Activated CD8-positive, alpha-beta T cell treated with anti-CD3 and anti-CD28 coated beads for 36 hours (primary cell): ENCODE measurements at places on chromosomes 1 and 21.

DNA sequence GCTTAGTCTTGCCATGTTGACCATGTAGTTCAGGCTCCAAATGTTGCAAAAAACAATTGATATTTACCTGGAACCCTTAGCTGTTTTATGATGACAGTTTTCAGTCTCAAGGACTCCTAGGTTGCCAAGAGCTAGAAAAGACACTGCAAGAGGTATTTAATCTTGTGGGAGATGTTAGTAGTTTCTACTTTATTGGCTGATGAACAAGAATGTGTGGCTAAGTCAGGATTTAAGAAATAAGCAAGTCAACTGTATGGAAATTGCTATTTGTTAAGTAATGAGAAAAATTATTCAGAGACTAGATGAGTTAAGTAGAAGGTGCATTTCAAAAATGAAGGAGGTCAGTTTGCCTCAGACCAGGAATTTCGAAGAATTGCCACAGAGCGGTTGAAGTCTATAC is 639.7 kb upstream of the USP24 start:
- DNase-seq = no peak

DNA sequence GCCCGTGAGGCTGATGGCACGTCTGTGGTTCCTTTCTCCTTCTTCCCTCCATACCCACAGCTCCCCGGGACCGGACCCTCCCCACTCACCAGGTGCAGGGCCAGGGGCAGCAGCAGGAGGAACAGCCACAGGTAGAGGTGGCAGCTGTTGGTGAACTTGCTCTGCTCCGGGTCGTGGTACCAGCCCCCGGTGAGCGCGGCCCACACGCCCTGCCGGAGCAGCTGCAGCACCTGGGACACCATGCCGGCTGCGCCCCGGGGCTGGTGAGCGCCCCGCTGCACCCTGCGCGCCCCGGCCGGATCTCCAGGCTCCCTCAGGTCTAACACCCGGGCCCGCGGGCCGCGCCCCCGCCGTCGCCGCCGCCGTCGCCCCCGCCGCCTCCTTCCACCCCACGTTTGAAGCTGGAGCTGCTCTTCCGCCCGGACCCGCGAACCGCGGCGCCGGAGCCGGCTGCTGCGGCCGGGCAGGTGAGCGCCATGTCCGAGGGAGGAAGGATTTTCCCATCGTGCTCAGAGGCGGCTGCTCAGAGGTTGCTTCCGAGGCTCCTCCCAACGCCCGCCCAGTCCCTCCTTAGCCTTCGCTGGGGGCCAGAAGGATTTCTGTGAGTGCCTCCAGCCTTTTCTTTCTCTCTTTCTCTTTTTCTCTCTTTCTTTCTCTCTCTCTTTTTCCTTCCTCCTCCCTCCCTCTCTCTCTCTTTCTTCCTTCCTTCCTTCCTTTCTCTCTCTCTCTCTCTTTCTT is at the start of gene PCNX2:
TSS of gene PCNX2 (minus strand) at position 489 of the 738 bp plus-strand sequence. CDS start at position 242, 247 bp downstream.
- peak; percentile 79 for DNase-seq

DNA sequence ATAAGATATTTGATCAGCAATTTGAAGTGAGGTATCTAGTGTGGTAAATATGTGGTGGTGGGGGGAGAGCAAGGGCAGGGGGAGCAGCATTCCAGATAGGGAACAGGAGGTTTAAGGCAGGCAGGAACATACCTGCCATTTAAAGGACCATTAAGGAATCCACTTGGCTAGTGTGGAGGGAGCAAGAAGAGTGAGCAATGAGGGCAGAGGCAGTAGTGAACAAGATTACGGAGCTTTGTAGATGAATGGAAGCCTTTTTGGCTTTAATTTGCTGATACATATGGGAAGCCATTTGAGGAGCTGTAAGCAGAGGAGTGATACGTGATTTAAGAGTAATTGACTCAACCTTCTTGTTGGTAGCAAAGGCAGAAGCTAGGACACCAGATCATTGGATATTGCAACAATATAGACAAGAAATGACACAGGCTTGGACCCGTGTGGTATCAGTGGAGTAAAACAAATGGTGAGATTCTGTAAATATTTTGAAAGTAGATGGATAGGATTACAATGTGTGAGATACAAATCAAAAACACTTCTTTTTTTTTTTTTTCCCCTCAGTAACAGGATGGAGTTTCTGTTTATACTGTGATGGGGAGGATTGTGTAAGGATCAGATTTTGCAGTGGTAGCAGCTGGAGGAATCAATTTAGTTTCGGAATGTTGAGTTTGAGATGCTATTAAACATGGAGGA is 73.8 kb upstream of the B3GALT2 start:
- DNase-seq = no peak

DNA sequence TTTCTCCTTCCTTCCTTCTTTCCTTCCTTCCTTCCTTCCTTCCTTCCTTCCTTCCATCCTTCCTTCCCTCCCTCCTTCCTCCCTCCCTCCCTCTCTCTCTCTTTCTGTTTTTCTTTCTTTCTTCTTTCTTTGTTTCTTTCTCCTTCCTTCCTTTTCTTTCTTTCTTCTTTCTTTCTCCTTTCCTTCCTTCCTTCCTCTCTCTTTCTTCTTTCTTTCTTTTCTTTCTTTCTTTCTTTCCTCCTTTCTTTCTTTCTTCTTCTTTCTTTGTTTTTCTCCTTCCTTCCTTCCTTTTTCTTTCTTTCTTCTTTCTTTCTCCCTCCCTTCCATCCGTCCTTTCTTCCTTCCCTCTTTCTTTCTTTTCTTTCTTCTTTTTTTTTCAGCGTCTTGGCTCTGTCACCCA is 18.1 kb upstream of the IL19 start:
- no peak for DNase-seq

- no peak for DNase-seq
Measured at GRCh38 chr1:54172614-54173599, 20.1 kb upstream of the CDCP2 start.

DNA sequence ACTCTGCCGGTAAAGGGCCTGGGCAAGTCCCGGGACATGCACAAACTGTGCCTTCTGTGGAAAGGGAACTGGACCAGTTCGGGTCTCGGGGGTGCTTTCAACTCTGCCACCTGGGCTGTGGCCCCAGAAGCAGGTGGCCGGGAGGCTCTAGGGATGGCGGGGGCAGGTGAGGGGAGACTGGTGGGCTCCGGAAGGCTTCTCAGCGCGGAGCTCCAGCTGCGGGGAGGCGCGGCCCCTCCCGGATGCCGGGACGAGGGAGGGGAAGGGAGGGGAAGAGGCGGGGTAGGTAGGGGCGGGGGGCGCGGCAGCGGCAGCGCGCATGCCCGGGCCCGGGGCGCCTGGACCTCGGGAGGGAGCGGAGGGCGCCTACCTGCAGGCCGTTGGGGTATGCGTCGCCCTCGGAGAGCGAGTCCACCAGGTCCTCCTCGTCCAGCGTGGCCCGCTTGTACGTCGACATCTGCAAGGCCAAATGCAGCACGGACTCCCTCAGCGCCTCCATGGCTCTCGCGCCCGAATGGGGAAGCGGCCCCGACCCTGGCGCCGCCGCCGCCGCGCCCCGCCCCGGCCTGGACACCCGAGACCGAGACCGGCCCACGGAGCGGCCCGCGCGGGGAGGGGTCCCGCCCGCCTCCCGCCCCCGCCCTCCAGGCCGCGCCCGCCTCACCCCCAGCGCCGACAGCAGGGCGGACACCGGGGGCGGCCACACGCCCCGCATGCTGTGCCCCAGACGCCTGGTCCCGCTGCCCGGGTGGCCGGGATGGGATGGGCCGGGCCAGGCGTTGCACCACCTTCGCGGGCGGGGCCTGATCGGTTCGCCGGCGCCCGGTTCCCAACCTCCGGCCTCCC is at the start of gene ECE1:
TSS of gene ECE1 (minus strand) at position 764 of the 846 bp plus-strand sequence. CDS start at position 715, 49 bp downstream.
- peak; percentile 46 for DNase-seq

DNA sequence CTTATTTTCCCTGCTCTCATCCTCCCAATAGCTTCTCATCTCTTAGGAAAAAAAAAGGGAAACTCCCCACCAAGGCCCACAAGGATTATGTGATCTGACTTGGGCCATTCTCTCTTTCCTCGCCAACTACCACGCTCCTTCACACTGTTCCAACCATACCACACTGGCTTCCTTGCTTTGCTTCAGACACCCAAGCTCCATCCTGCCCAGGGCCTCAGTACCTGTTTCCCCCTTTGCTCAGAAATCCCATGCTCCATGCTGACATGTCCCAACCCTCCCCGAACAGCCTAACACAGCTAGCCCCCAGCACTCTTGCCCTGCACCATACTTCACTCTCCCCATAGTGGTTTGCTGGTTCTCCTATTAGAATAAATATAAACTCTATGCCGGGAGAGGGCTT is 39.2 kb downstream of the MAB21L3 start:
- DNase-seq = no peak

- peak; percentile 57 for DNase-seq
Measured at GRCh38 chr1:18618546-18619466, 11.8 kb upstream of the PAX7 start.

GRCh38 chr1:221473411-221473810 is 268.5 kb downstream of the DUSP10 start:
- no peak for DNase-seq

DNA sequence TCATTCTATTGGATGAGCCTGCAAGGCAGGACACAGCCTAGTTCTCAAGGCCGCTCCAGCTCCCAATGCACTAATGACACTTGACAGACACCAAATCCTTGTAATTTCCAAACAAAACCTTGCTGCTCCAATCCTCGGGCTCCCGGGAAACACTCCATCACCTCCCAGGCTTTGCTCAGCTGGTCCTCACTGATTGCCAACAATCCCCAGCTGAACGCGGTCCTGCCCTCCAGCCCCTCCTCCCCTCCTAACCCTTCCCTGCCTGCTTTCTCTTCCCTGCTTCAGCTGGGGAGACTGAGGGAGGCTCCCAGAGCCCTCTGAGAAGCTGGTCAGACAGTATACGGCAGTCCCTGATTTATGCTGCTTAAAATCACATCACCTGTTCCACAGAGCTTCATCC is 114.4 kb upstream of the TNR start:
- no peak for DNase-seq

DNA sequence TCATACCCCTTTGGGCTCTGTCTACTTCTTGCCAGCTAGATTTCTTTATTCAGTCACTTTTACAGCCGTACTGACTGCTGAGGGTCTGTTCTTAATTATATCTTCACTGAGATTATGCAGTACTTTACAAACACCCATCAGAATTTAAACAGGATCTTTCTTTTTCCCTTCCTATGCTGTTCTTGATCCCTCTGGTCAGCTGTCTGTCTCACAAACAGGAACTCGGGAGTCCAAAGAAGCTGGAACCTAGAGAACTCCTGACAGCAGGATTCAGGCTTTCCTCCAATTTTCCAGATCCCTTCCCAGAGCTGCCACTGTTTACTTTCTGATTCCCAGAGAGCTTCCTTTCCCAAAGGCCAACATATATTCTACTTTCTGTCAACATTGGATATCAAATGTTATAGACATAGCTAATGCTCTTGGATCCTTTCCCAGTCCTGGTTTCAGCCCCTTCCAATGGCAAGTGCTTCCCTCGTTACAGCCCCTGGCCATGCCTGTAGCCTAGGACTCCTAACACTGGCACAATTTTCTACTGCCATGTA is 59.5 kb downstream of the ATP2B4 start:
- DNase-seq = no peak

DNA sequence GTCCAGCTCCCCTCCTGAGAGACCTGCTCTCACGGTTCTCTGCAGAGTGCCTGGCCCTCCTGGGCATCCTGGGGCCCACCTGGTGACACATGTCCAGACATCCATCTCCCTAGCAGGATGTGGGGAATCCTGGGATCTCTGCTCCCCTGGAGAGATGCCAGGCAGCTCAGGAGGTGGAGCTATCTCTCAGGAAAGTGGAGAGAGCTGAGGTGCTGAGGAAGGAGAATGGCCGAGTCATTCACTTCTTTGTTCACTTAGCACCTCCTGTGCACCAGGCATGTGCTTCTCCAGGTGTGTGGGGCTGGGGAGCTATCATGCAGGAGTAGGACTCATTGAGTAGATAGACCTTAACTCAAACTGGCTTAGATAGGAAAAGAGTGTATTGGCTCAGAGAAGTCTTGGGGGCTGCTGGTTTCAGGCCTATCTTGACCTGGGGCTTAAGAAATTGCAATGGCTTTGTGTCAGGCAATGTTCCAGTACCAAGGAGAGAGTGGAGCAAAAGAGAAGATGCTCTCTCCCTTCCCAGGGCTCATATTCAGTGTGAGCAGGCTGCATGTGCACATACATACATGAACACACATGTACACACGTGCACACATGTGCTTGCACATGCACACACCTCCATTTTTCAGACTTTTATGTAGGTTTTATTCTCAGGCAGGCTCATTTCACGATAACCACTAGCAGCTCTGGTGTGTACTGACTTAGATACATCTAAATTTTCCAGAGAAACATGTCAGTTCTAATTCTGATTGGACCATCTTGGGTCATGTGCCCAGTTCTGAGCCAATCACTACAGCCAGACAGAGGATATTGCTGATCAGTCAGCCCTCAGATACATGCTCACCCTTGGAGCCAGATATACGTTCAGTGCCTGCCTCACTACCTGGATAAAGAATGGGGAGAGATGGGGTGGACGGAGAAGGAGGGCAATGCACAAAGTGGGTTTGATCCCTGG is 437.6 kb downstream of the PTPRU start:
- DNase-seq = no peak

GRCh38 chr1:230169454-230170152 is 102.6 kb downstream of the GALNT2 start:
- DNase-seq = no peak

DNA sequence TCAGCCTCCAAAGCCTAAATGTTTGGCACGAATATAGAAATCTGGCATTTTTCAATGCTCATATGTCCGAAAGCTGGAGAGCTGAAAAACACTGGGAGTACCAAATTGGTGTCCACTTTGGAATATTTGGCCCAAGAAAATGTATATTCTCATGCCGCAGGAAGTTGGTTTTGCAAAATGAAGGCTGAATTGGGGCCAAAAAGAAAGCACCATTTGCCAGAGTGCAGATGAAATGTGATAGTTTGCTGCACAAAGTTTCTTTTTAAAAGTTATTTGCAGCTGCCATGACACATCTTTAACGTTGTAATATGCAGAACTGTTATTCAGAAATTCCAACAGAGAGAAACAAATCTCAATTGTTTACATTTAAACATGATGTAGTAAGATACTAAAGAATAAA is 124.2 kb upstream of the LYPLAL1 start:
- DNase-seq = no peak

GRCh38 chr1:185108321-185108720 is 48.4 kb downstream of the TRMT1L start:
- no peak for DNase-seq

DNA sequence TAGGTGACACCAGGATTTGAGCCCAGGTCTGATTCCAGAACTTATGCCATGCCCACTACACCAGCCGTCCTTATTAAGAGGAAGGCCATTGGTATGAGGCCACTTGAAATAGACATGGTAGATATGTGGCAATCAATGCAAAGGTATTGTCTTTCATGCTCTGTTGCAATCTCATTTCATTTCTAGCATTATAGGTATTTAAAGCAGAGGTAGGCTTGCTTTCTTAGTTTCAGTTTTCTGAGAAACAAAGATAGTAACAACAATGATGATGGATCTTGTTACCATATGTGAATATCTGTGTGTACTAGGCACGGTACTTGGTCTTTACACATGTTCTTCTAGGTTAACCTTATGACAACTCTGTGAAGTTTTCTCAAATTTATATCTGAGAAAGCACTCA is 113.1 kb downstream of the FGGY start:
- no peak for DNase-seq

GRCh38 chr1:197921235-197922069 is 4.3 kb downstream of the LHX9 start:
- DNase-seq = no peak
